ENCODE measurements at places on chromosomes 16 and 17.
A peak's percentile ranks its signal among the peaks of the same experiment; 100 is the strongest.

DNA sequence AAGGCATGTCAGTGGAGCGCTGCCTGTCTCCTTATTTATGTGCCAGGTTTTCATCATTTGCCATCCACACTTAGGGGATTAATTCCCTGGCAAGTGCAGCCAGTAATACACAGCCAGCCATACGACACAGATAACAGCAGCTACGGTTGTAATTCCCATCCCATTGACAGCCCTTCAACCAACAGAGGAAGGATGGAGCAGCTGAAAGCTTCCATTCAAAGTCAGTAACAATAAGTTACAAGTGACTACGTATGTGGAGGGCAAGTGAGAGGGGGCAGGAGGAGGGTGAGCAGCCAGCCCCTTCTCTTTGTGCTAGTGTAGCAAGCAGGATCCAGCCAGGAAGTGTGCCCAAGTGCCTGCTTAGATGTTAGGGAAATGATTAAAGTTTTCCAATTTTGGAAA, 53.8 kb upstream of the LYRM9 start:
- no peak for DNase-seq

GRCh38 chr17:6232732-6233101, 162.5 kb downstream of the WSCD1 start:
- DNase-seq, result no peak

GRCh38 chr16:77148121-77148520, 42.9 kb upstream of the MON1B start:
- DNase-seq, result no peak

GRCh38 chr16:35195864-35196216, 1736.4 kb downstream of the TP53TG3F start:
- no peak for DNase-seq

- DNase-seq, result no peak
Observed at GRCh38 chr16:22665803-22666202, 148.2 kb upstream of the HS3ST2 start.

- DNase-seq, result no peak
Observed at GRCh38 chr16:80837533-80838147, 33.2 kb upstream of the CDYL2 start.

DNA sequence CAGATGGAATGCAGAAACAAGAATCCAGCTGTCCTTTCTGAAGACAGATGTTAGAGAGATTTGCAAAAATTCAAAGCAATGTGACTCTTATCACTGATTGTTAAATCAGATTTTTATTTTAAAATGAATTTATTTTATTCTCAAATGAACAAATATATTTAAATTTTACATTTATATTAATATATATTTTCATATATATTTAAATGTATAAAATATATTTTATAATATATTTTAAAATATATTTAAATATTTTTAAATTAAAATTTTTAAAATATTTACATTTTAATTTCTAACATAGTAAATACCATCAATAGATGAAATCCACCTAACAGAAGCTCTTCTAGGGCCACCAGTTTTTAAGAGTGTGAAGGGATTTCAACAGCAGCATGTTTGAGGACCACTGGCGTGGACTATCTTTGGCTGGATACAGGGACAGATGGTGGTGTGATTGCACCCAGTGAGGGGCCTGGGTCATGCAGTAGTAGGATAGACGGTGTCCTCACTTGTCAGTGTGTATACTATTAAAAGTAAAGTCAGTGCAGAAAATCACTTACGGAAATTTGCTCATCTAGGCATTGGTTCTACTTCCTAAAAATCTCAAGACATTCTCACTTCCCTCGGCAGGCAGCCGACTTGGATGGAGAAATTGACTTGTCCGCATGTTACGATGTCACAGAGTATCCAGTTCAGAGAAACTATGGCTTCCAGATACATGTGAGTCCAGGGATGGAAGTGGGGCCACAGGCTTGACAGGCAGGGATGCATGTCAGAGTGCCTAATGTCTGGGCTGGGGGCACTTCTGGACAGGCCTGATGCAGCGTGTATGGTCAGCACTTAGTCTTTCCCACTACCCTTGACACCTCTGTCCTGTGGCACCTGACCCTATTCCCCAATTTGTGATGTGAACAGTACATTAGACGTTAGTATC, 56.3 kb downstream of the PLD6 start:
- no peak for DNase-seq

- no peak for DNase-seq
Observed at GRCh38 chr16:8850279-8850885, 18.4 kb downstream of the CARHSP1 start.

GRCh38 chr17:71338396-71338795, 782.4 kb upstream of the SOX9 start:
- no peak for DNase-seq

- DNase-seq, result no peak
Observed at GRCh38 chr16:30724641-30725417, 23.4 kb upstream of the PHKG2 start.

DNA sequence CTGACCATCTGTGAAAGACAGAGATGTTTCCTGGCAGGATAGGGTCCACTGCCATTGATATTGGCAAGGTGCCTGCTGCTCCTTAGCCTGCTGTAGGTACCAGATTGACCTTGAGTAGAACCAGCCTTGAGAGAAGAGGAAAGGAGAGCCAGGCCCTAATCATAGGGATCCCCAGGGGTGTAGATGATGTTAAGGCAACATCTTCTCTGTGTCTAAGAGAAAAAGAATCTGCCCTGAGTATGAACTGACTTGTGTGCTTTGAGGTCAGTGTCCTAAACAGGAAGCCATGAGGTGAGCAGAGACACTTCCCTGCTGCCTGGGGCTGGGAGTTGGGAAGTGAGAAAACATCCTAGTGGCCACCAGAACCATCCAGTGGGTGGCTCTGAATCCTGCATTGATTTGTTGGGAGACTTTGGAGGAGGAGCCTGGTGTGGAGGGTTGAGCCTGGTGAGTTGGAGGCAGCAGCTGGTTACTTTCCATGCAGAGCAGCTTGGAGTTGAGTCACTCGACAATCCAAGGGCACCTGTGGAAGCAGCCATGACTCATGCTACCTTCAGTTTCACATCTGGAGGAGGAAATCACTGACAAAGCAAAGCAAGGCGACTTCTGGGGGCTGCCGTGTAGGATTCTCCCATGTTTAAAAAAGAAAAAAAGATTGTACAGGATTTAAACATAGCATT, 47.8 kb downstream of the BMERB1 start:
- no peak for DNase-seq

DNA sequence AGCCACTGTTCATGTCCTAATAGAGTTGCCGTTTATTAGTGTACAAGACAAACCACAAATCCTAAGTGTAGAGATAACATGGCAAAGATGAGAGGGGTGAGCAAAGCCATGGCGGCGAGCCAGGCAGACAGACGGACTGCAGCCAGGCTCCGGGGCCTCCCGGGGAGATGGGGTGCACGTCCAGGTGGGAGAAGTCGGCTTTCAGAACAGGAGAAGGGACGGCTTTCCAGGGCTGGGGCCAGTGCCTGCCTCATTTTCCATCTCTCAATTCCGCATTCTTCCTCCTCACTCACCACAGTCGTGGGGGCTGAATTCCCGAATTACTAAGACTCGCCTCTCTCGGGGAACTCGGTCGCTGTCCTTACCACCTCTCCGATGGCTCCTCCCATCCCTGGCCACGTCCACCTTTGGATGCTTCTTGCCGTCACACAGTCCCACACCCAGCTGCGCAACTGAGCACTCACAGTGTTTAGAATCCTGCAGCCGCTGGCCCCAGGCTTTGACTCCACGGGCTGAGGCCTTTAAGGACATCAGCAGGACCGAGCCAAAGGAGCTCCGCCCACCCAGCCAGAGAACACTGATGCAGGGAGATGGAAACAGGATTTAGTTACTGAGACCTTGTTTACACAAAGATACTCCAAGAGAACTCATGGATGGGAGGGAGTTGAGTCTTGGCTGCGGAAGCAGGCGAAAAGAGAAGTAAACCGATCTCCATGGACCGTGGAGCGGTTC, 59.7 kb downstream of the RNF112 start:
- DNase-seq, result no peak

- DNase-seq, result no peak
Observed at GRCh38 chr17:72134608-72135394, 14.0 kb downstream of the SOX9 start.

GRCh38 chr16:55566432-55567175, at the start of gene CAPNS2:
Gene CAPNS2, plus strand, starts transcription at chr16:55566684. Its CDS starts 73 bp downstream, at chr16:55566757.
- DNase-seq, result no peak

- DNase-seq, result no peak
Observed at GRCh38 chr17:73539166-73539565, 105.1 kb downstream of the SDK2 start.

DNA sequence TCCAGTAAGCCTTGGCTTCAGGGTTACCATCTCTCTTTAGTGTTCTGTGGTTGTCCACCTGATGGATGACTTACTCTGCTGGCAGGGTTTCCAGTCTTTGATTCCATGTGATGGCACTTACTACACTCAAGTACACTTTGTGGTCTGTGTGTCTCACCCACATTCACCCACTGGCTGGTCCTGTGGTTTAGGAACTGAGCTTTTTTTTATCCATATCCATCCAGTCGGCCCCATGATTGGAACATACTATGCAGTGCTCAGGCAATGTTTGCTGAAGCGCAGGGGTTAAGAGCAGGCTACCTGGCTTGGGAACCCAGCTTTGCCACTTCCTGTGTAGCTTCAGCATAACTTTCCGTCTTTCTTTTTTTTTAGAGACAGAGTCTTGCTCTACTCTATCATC, 2.8 kb upstream of the FUS start:
- DNase-seq, result peak; percentile 59

DNA sequence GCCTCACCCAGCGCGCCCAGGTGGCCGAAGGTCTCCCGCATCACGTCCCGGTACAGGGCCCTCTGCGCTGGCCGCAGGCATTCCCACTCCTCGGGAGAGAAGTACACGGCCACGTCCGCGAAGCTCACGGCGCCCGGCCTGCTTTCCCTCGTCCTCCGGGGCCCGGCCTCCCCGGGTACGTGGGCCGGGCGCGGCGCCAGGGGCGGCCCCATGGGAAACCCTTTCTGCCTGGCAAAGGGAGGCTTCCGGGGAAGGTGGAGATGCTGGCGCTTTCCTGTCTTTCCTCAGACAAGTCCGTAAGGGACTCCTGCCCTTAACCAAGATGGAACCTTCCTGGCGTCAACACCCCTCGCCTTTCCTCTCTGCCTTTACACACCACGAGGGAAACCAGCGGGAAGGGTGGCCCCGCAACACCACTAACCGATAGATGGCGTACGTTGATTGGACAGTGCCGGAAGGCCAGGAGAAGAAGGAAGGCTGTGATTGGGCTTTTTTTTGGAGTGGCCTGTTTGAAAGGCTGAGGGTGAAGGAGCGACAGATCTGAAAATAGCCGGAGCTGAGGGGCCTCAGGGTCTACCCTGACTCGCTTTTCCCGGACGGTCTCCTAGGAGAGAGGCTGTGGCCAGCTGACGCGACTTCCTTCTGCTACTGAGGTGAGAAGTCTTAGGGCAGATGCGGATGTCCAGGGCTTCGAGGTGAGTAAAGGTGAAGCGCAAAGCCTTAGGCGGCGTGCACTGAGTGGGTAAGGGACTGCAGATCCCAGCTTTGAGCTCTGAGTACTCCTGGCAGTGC, at the start of gene ZNF785:
Gene ZNF785 (minus strand): TSS at position 298 of the 792 bp plus-strand sequence. CDS start 86 bp downstream, at position 212.
- DNase-seq, result peak; percentile 97

DNA sequence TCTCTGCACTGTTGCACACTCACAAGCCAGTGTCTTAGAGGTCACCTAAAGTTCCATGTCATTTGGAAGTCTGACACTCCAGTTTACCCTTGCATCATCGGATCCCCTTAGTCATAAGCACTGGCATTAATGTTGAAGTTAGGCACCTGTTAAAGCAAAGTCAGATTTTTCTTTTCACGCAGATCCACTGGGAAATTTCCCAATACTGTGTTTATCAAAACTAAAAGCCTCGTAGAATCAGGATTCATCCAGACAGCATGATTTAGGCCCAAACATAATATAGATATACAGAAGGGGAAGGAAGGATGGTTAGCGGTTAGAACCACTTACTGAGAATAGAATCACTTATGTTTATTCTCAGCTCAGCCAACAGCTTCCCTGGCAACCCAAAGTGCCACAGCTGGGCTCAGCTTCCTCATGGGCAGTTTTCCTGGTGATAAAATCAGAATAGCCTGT, 30.1 kb upstream of the HAPSTR1 start:
- DNase-seq, result no peak

GRCh38 chr17:66976379-66976663, 11.8 kb downstream of the CACNG4 start:
- no peak for DNase-seq

DNA sequence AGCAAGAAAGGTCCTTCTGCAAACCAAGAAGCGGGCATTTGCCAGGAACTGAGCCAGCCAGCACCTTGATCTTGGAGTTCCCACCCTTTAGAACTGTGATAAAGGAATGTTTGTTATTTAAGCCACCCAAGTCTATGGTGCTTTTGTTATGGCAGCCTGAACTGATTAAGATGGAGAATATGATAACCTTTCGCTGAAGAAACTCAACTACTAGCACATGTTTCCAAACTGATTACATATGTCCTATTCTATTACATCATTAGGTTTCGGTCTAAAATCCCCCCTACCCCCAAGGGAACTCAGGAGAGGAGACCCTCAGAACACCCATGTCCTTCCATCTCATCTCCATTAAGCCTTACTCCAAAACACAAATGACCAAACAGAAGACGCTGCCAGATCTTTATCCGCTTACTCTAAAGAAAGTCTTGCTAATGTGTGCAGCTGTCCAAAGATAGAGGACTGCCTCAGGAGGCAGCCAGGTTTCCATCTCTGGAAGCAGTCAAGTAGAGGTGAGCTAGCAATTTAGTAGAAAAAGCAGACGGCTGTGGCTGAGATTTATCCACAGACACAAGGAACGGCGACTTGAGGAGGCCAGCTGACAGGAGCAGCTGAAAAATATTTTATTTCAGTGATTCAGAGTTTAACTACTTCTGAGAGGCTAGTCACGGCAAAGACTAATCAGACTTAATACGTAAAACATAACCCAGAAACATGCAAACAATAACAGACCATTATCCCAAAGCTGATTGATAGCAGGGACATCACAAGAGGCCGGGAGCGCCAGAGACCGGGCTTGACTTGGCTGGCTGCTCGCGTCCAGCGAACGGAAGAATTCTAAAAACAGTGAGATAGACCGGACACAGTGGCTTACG, 611.4 kb upstream of the CDH5 start:
- DNase-seq, result no peak

GRCh38 chr16:15879255-15879811, 9.1 kb downstream of the CEP20 start:
- DNase-seq, result no peak

DNA sequence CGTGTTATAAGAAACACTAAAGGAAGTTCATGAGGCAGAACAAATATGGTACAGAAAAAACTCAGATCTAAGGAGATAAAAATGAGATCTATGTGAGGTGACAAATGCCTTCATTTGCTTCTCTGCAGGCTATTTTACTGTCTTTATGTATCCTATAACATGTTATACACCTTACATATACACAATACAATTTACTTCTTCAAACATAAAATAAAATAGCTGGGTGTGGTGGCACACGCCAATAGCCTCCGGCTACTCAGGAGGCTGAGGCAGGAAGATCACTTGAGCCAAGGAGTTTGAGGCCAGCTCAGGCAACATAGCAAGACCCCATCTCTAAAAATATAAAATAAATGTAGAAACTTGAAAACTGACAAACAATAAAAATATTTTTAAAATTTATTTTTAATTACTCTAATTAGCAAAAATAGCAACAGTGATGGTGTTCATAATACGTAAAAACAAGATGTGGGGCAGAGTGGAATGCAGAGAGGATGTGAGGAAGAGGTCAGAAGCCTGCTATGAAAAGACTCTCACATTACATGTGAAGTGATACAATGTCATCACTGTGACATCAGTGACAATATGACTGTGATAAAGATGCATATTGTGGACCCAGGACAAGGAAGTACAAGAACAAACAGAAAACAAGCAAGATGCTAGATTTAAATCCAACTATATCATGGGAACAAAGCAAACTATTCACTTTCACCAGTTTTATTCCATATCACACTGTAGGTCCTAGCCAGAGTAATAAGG, 31.0 kb downstream of the VPS53 start:
- no peak for DNase-seq

Measured in CD4-positive, alpha-beta T cell treated with Interleukin-10 for 1 hour (primary cell).